ENCODE measurements at places on chromosomes 2 and 18.

DNA sequence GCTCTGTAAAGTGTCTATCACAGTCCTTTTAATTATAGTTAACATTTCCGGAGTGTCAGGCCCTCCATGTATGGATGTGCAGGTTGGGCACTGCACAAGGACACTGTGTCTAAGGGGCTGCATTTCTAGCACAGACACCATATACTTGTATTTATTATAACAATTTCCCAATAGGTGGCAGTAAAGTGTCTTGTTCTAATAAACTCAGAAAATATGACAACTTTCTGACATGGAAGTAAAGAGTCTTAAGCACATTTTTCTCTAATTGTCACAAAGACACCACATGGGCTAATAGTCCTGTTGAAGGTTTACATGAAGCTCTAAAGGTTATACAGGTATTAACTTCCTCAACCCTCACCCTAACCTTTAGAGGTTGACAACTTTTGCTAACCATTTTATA is 156.6 kb downstream of the DYSF start:
- no peak for DNase-seq

- DNase-seq = no peak
Measured at GRCh38 chr2:159071190-159071915, 102.9 kb downstream of the TANC1 start.

- no peak for DNase-seq
Measured at GRCh38 chr2:186535861-186536260, 49.8 kb downstream of the ZC3H15 start.

DNA sequence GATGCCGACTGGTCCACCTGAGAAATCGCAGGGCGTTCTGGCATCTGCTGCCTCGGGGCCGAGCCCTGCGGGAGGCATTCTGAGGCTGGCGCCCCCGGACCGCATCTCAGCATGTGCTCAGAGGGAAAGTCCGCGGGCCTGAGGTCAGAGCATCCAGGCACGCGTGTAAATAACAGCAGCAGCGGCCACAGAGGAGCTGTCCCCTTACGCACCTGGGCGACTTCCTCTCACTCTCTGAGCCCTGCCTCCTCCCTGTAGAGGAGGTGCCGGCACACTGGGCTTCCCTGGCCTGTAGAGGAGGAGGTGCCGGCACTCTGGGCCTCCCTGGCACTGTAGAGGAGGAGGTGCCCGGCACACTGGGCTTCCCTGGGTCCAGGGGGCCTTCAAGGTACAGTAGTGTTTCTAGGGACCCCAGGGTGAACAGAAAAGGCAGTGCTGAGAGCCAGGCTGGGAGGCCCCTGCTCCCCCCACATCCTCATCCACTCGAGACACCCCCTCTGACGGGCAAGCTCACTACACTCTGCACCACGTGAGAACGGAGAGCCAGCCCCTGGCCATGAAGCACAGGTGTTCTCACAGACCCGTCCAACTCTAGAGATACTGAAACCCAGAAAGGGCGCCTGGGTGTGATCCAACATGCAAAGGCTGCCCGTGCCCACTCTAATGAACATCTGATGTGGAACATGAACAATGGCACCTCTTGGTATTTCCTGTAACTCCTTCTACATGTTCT is 263.5 kb downstream of the HDAC4 start:
- DNase-seq = no peak

- DNase-seq = no peak
Measured at GRCh38 chr18:51164761-51165281, 32.7 kb downstream of the MEX3C start.

- DNase-seq = no peak
Measured at GRCh38 chr2:104938231-104938941, 84.5 kb downstream of the POU3F3 start.

GRCh38 chr2:171883275-171883893 is 10.7 kb downstream of the SLC25A12 start:
- DNase-seq = no peak

DNA sequence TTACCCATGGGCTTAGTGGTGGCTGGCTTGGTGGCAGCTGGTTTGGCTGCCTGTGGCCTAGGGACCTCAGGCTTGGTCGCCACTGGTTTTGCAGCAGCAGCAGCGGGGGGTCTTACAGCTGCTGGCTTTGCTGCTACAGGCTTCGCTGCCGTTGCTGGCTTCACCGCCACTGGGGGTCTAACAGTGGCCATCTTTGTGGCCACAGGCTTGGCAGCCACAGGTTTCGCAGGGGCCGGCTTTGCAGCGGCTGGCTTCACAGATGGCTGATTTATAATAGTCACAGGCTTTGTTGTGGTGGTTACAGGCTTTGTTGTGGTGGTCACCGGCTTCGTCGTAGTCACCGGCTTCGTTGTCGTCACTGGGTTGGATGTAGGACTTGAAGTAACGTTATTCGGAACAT is 77.8 kb downstream of the COL6A3 start:
- DNase-seq = no peak

DNA sequence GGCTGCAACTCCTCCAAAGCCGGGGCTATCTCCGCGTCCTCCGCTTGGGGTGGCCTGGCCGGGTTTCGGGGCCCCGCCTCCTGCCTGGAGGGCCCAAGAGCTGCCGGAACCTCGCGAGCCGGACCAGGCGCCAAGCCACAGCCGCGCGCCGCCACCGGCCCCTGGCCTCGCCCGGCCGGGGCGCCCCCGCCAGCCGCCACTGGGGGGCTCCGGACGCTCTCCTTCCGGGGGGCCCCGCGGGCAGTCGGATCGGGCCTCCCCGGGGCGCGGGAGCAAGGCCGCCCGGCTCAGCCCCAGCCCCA is 17.4 kb upstream of the HAAO start:
- peak; percentile 35 for DNase-seq

GRCh38 chr2:68193144-68193543 is 35.5 kb downstream of the PNO1 start:
- DNase-seq = no peak

DNA sequence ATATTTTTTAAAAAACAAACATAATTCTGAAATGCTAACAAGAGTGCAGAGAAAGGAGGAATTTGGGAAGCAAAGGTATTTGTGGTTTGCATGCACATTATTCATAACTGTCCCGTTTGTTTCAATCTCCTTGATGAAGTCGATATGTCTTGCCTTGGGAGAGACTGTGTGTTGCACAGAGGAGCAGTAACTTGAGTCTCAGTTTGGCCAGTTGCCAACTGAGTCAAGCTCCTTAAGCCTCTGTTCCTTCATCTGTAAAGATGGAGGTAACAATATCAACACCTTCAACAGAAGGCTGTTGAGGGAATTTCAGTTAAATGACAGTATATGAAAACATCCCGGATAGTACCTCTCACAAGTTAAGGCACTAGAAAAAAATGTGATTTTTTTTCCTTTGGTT is 226.2 kb downstream of the ASXL3 start:
- no peak for DNase-seq

DNA sequence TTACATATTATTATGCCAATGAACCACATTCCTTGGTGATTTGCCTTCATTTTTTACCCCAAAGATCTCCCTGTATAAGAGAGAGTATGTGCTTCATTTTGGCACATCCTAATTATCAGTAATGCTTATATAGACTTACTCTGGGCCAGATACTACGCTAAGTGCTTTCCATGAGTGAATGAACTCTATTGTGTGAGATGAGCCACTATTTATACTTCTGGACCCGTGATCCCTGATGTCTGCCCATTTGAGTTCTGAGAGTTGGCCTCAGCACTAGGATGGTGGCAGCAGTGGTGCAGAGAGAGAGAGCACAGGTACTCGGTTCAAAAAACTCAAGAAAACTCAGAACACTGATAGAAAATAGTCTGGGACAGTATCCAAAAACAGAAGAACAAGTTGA is 17.4 kb upstream of the KCMF1 start:
- DNase-seq = no peak

DNA sequence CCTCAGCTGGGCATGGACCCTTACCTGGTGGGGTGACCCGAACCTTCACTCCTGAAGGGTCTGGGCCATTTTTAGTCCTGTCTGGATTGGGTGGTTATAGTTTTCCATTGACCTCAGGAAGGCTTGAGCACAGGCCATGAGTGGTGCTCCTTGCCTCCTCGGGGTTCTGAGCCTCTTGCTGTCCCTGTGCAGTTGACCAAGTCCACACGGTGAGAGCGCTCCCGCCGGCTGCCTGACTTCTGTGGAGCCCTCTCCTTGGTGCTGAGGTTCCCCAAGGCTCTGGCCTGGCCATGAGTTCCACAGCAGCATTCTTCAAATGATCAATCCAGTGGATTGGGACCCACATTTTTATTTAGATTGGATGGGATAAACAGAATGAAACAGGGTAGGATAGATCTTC is 159.5 kb downstream of the SEPTIN10 start:
- no peak for DNase-seq

GRCh38 chr2:154591294-154591820 is 107.1 kb upstream of the KCNJ3 start:
- DNase-seq = no peak

DNA sequence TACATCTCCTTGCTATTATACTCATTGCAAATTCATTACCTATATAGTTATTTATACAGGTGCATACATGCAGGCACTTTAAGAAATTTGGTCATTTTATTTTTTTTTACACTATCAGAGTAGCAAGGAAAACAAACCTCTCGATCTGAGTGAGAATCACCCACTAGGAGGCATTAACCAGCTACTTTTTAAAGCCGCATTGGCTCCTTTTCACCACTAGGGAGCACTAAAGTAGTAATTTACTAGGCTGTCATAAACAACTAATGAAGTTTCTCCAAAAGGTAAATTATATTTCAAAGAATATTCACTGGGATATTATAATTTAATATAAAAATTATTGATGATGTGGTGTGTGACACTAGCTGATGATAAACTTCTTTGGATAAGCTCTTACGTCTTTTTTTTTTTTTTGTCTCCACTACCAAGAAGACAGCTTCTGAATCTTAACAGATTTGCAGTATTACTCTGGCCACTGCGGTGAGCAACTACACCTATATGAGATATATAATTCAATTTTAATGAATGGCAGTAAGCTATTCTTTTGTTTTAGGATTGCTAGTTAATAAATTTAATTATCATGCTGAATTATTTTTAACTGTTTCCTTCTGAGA is 101.9 kb downstream of the NOL4 start:
- DNase-seq = no peak

GRCh38 chr18:48839819-48840490 is 110.8 kb downstream of the SMAD7 start:
- DNase-seq = no peak

DNA sequence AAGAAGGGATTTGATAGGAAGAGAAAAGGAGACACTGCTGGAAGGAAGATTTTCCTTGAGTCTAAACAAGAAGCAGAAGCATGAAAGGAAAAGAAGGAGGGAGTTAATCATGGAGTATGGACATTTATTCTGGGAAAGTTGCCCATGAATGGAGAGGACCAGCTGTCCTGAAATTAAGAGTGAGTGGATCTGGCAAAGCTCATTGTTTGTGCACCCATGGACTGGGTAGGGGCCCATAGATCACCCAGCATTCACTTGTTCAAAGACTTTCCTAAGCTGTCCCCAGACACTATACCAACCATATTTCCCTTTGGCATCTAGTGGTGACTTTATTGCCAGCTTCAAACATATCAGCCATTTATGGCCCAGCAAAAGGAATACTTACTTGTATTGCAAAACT is 422.7 kb downstream of the FBXO15 start:
- DNase-seq = no peak

DNA sequence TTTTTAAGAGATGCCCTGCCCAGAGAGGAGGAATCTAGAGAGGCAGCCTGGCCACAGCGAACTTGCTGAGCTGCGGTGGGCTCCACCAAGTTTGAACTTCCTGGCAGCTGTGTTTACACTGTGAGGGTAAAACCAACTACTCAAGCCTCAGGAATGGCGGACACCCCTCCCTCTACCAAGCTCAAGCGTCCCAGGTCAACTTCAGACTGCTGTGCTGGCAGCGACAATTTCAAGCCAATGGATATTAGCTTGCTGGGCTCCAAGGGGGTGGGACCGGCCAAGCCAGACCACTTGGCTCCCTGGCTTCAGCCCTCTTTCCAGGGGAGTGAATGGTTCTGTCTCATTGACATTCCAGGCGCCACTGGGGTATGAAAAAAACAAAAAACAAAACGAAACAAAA is 289.4 kb downstream of the KCNS3 start:
- DNase-seq = no peak

GRCh38 chr18:43876286-43876685 is 599.0 kb upstream of the SYT4 start:
- DNase-seq = no peak

DNA sequence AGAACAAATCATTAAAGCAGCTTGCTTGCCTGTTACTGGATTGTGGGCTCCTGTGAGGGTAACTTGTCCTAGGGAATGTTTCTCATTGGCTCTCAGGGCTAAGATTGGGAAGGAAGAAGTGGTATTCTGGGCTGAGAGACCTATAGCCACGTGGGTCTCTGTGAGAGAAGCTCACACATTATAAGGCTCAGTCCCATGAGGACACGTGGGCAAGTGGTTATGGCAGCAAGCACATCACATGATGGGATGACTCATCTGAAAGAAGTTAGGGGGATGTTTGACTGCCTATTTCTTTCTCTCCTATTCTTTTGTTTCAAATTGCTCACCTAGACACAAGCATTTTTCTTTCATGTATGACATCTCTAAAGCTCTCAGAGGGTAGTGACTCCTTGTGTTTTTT is 418.0 kb upstream of the ST6GAL2 start:
- no peak for DNase-seq
